ENCODE measurements at places on chromosomes 16 and 17.
A peak's percentile ranks its signal among the peaks of the same experiment; 100 is the strongest.

DNA sequence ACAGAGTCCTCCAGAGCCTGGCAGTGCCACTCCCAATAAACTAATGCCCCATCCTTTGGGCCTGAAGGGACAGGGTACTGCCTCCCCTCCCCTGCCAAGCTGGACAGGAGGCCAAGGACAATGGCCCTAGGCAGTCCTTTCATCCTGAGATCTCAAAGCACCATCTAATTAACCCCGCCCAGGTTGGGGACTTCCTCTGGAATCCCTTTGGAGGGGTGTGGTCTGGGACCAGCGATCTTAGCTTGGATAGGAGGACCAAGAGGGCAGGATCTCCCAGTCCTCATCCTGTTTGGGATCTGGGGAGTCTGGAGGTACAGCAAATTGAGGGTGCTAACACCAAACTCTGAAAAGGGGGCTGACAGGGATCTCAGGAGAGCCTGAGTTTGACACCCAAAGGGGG is 18.2 kb upstream of the SP6 start:
- H3K4me3 ChIP-seq: no peak overlapping the region
- H3K27ac ChIP-seq: no peak overlapping the region
- H3K4me1 ChIP-seq: peaks cover 8% of the 10 kb centered on the region
- H3K36me3 ChIP-seq: no peaks in the 10 kb centered on the region
- DNase-seq: no peak

DNA sequence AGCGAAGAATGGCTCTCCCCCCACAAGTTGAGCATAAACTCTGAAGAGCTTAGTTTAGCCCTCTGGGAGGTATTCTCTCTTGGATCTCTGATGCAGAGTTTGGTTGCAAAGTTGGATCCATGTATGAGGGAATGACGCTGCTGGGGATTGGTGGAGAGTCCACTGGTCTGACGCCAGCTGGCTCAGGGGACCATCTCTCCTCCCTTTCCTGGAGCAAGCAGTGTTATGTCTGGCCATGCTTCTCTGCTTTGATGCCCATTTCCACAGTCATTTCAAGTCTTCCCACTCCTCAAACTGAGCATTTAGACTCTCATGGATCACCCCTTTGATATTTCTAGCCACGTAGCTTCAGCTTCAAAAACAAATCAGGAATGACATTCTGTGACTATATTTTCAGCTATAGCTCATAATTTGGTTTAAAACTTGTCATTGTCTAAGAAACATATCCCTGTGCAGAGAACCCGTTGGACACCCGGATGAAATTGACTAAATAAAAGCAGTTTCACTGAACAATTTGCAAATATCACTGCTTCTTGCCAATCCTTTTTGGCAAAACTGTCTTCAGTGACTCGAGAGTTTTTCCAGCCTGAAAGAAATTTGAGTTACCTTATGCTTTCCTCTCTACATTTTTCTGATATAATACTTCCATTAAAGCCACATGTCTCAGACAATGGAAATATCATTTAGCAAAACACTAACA is 193.4 kb upstream of the CDH11 start:
- H3K36me3 ChIP-seq: no peaks in the 10 kb centered on the region
- H3K27me3 ChIP-seq: no peaks in the 10 kb centered on the region
- no peaks in the 10 kb centered on the region for H3K4me1 ChIP-seq
- DNase-seq: no peak

GRCh38 chr16:720990-721764 is at the start of gene ANTKMT:
Gene ANTKMT (plus strand): TSS chr16:721146. CDS start chr16:721275, 129 bp downstream.
- no peaks in the 10 kb centered on the region for H3K27me3 ChIP-seq
- no peaks in the 10 kb centered on the region for H3K36me3 ChIP-seq
- peak within 1 kb of the TSS; percentile 51 for H3K4me3 ChIP-seq
- H3K27ac ChIP-seq: peak within 1 kb of the TSS; percentile 77
- H3K4me1 ChIP-seq: peaks cover 39% of the 10 kb centered on the region

GRCh38 chr16:66254751-66255150 is 111.7 kb upstream of the CDH5 start:
- H3K4me3 ChIP-seq: no peak overlapping the region
- DNase-seq: no peak
- H3K27ac ChIP-seq: no peak overlapping the region
- H3K27me3 ChIP-seq: no peaks in the 10 kb centered on the region
- no peaks in the 10 kb centered on the region for H3K4me1 ChIP-seq

DNA sequence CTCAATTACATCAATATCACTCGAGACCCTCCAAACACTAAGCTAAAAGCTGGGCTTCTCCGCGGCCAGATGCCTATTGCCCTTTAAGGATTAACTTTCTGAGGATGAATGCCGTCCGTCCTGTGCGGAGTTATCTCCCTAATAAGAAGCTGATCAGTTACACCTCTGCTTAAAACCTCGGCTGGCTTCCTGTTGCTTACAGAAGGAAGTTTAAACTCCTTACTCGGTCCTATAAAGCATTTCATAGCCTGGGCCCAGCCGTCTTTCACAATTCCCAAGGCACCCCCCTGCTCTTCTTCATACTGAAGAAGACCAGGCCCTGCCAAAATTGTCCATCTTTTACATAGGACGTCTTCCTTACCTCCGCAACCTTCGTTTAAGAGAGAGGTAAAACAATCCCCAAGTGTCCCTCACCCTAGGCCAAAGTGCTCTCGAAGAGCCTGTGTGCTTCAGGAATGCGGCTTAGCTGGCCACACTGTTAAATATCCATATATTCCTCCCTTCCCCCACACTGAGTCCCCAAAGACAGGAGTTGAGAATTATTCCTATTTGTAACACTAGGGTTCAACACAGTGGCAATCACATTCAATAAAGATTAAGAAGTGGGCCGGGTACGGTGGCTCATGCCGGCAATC is 112.6 kb upstream of the IRX5 start:
- no peak overlapping the region for H3K4me3 ChIP-seq
- H3K27ac ChIP-seq: no peak overlapping the region
- H3K27me3 ChIP-seq: no peaks in the 10 kb centered on the region
- DNase-seq: no peak

GRCh38 chr17:42135664-42136653 is 13.4 kb downstream of the HSPB9 start:
- peak overlapping the region; percentile 18 for H3K4me3 ChIP-seq
- peaks cover 29% of the 10 kb centered on the region for H3K36me3 ChIP-seq
- peaks cover 52% of the 10 kb centered on the region for H3K4me1 ChIP-seq
- H3K27ac ChIP-seq: peak overlapping the region; percentile 6
- DNase-seq: no peak

DNA sequence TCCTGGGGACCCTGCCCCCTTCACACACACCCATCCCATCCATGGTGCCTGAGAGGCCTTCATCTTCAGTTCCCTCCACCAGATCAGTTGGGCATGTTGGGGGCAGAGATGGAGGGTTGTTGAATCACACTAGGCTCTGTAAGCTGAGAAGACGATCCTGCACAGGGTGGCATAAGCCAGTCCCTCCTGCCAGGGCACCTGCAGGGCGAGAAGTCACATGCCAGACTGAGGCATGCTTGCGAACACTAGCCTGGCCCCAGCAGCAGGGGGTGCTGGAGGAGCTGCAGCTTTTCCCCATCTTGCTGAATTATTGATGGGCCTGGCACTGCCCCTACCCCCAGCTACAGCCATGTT is 6.1 kb upstream of the TBX2 start:
- H3K4me3 ChIP-seq: no peak overlapping the region
- DNase-seq: no peak
- H3K27me3 ChIP-seq: no peaks in the 10 kb centered on the region
- no peak overlapping the region for H3K27ac ChIP-seq
- peaks cover 21% of the 10 kb centered on the region for H3K4me1 ChIP-seq
- peaks cover 2% of the 10 kb centered on the region for H3K36me3 ChIP-seq

GRCh38 chr17:57860414-57860999 is 10.7 kb upstream of the MRPS23 start:
- peaks cover 9% of the 10 kb centered on the region for H3K27me3 ChIP-seq
- H3K4me1 ChIP-seq: peaks cover 16% of the 10 kb centered on the region
- no peak for DNase-seq
- H3K27ac ChIP-seq: no peak overlapping the region
- peak overlapping the region; percentile 26 for H3K4me3 ChIP-seq
- no peaks in the 10 kb centered on the region for H3K36me3 ChIP-seq

GRCh38 chr16:86277221-86277620 is 233.1 kb upstream of the FOXF1 start:
- no peak overlapping the region for H3K4me3 ChIP-seq
- no peaks in the 10 kb centered on the region for H3K27me3 ChIP-seq
- H3K36me3 ChIP-seq: no peaks in the 10 kb centered on the region
- H3K27ac ChIP-seq: no peak overlapping the region
- no peaks in the 10 kb centered on the region for H3K4me1 ChIP-seq
- no peak for DNase-seq

DNA sequence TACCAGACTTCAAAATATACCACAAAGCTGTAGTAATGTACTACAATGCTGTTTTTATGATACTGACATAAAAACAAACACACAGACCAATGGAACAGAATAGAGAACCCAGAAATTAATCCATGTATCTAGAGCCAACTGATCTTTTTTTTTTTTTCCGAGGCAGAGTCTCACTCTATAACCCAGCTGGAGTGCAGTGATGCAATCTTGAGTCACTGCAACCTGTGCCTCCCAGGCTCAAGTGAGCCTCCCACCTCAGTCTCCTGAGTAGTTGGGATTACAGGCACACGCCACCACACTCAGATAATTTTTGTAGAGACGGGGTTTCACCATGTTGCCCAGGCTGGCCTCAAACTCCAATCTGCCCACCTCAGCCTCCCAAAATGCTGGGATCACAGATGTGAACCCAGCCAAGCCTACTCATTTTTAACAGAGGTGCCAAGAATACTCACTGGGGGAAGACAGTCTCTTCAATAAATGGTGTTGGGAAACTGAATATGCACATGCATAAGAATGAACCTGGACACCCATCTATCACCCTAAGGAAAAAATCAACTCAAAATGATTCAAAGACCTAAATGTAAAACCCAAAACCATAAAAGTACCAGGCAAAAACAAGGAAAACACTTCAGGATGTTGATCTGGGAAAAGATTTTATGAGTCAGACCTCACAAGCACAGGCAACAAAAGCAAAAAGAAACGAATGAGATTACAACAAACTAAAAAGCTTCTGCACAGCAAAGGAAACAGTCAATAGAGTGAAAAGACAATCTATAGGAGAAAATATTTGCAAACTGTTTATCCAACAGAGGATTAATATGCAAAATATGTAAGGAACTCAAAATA is 63.1 kb downstream of the STX8 start:
- H3K4me1 ChIP-seq: no peaks in the 10 kb centered on the region
- no peaks in the 10 kb centered on the region for H3K27me3 ChIP-seq
- H3K4me3 ChIP-seq: no peak overlapping the region
- no peak for DNase-seq

GRCh38 chr17:79826841-79827578 is 12.2 kb downstream of the CBX4 start:
- H3K27ac ChIP-seq: no peak overlapping the region
- no peaks in the 10 kb centered on the region for H3K36me3 ChIP-seq
- no peak overlapping the region for H3K4me3 ChIP-seq
- DNase-seq: no peak
- peaks cover 1% of the 10 kb centered on the region for H3K4me1 ChIP-seq

- H3K4me3 ChIP-seq: no peak overlapping the region
- peaks cover 17% of the 10 kb centered on the region for H3K4me1 ChIP-seq
- H3K36me3 ChIP-seq: no peaks in the 10 kb centered on the region
- DNase-seq: no peak
- no peak overlapping the region for H3K27ac ChIP-seq
- no peaks in the 10 kb centered on the region for H3K27me3 ChIP-seq
Measured at GRCh38 chr17:27452828-27453227, 3.4 kb upstream of the KSR1 start.

GRCh38 chr16:58418601-58419000 is 26.3 kb downstream of the GINS3 start:
- H3K27ac ChIP-seq: no peak overlapping the region
- no peak for DNase-seq
- H3K36me3 ChIP-seq: no peaks in the 10 kb centered on the region
- H3K4me1 ChIP-seq: no peaks in the 10 kb centered on the region
- no peaks in the 10 kb centered on the region for H3K27me3 ChIP-seq
- H3K4me3 ChIP-seq: no peak overlapping the region

DNA sequence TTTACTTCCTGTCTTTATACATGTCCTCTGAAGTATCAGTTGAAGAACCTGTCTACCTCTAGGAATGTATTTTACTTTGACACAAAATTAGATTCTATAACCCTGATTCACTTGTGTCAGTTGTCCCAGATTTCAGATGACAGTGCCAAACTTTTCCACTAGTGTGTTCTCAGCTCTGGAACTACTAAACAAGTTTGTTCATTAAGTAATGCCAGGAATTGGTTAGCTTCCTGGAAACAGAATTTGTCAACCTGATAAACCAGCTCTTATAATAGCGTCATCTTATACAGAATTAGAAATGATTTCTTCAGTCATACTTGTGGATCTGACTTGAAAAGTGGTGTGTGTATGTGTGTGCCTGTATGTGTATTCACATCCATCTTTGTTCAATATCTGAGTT is 7.4 kb downstream of the MAP3K3 start:
- H3K27ac ChIP-seq: no peak overlapping the region
- peaks cover 12% of the 10 kb centered on the region for H3K4me1 ChIP-seq
- H3K27me3 ChIP-seq: no peaks in the 10 kb centered on the region
- no peak for DNase-seq
- peaks cover 32% of the 10 kb centered on the region for H3K36me3 ChIP-seq
- H3K4me3 ChIP-seq: no peak overlapping the region

DNA sequence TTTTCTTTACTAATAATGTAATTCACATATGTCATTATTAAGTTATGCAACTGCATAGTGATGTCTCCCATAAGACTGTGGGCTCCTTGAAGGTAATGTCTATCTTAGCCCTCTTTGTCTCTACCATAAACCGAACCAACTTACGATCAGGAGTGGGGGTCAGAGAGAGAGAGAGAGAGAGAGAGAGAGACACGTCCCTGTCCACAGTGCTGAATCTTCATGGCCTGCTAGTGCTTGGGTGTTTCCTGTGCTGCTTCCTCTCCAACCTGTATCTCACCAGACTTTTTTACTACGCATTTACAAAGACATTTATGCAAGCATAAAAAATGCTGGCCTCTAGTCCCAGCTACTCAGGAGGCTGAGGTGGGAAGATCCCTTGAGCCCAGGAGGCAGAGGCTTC is 52.2 kb upstream of the HAPSTR1 start:
- DNase-seq: no peak
- no peaks in the 10 kb centered on the region for H3K4me1 ChIP-seq
- no peaks in the 10 kb centered on the region for H3K27me3 ChIP-seq
- H3K36me3 ChIP-seq: no peaks in the 10 kb centered on the region

GRCh38 chr16:20799599-20799998 is 6.7 kb downstream of the ERI2 start:
- no peak overlapping the region for H3K4me3 ChIP-seq
- H3K27ac ChIP-seq: no peak overlapping the region
- H3K4me1 ChIP-seq: peaks cover 5% of the 10 kb centered on the region
- H3K27me3 ChIP-seq: no peaks in the 10 kb centered on the region

- no peaks in the 10 kb centered on the region for H3K36me3 ChIP-seq
- no peaks in the 10 kb centered on the region for H3K27me3 ChIP-seq
- H3K27ac ChIP-seq: no peak overlapping the region
Measured at GRCh38 chr16:85303354-85303883, 191.1 kb upstream of the CIBAR2 start.
